ENCODE measurements at places on chromosomes 12 and 14.

- no peak for DNase-seq
Observed at GRCh38 chr14:77986773-77987172, 183.4 kb upstream of the NRXN3 start.

GRCh38 chr14:23299211-23299957, 3.3 kb downstream of the PPP1R3E start:
- DNase-seq: no peak

DNA sequence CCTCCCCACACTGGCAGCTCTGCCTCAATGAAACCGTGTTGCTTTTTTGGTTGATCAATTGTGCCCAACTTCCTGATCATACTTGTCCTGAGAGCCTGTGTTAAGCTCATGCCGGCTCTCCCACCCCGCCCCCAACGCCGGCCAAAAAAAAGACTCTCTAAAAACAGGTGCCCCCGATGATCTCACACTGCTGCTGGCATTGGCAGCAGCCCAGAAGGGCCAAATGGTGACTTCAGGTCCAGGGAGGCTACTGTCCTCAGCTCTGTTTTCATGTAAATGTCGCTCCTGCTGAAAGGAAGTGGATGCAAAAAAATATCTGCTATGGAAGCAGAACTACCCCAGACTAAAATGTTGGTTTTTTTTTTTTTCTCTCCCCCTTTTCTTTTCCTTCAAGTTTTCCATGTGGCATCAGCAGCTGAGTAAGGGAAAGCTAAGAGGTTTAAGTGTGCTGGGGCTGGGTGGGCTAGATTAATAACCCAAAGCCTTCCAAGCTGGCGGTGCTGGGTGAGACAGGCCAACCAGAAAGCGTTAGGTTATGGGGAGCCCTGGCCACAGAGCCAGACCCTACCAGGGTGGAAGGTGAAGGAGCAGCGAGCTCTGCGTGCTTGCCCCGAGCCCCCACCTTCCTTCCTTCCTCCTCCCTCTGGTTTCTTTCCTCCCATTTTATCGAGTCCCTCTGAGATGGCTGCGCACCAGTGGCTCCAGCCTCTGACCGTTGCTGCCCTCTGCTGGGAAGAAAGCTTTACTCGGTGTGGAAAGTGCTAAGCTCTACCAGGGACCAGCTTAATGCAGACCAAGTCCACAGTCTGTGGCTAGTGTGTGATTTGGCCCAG, 396.1 kb downstream of the NRXN3 start:
- peak; percentile 20 for DNase-seq

DNA sequence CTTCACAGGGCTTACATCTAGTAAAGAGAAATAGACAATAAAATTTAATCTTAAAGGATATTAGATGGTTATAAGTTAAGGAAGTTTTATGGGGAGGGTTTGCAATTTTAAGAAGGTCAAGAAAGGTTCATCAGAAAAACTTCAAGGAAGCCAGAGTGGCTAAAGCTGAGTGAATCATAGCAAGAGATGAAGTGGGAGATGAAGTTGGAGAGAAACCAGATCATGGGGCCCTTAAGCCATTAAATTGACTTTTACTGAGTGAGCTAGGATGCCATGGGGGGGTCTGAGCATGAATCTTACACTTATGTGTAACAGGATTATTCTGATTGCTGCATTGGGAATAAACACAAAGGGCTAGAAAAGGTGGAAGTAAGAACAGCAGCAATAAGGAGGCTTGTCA, 189.2 kb downstream of the LRIG3 start:
- DNase-seq: no peak

- DNase-seq: no peak
Observed at GRCh38 chr12:39505023-39505422, 62.1 kb upstream of the KIF21A start.

- no peak for DNase-seq
Observed at GRCh38 chr14:66111891-66112290, 374.3 kb upstream of the CCDC196 start.

DNA sequence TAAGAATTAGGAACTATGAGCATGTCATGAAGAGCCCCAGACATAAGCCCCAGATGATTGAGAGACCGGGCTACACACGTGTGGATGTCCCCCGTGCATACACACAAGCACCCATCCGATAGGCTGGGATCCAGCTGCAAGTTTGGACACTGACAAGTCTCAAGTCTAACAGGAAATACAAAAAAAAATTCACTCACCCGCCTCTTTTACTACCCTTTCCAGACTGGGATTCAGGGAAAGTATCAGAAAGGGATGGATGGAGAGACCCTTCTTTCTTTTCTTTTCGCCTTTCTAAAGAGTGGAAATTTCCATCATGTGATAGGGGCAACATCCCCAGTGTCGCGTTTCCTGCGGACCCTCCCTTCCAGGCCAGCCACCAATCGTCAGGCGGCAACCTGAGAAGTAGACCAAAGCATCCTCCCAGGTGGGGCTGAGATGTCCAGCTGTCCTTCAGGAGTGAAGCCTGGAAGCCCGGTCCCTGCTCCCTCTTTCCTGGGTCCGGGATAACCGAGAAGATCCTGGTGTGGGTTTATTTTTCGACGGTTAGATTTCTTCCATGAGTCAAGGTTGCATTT, 6.4 kb upstream of the SLC38A4 start:
- no peak for DNase-seq

DNA sequence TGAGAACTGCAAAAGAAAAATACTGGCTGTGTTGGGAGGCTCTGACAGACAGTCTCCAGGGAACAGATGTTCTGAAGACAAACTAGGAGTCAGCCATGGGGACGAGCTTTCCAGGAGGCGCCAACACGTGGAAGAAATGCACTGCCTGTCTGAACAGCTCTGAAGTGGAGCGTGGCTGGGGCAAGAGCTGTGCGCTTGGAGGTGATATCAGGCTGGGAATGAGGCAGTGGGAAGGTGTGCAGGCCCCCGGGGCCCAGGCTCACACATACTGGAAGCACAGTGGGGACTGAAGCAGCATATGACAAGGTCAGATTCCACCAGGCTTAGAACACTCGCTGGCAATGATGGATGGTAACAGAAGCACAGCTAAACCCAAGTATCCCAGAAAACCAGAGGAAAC, 17.5 kb downstream of the APPL2 start:
- DNase-seq: no peak

DNA sequence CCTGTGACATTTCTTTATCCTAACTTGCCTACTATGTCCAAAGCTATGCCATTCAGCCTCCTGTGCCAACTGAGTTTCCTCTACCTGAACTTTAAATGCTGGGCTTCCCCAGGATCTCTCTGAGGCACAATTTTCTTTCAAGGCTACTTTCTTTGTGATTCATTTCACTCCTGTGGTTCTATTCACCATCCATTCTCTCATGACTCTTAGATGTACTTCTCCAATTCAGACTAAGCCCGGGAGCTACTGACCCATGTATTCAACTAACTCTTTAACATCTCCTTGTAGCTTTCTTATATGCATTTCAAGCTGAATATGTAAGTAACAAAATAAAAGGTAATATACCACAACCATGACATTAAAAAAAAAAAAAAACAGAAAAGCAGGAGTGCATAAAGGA, 738.9 kb upstream of the USP15 start:
- DNase-seq: no peak

- DNase-seq: no peak
Observed at GRCh38 chr14:74570696-74571095, 41.3 kb downstream of the LTBP2 start.
